ENCODE measurements at places on chromosomes 5 and 9. TPM values are rescaled to one million over a fixed set of nuclear protein-coding genes. Genes with fewer than 3 reads are reported as not detected.

Gene PRLR
- not detected for total RNA-seq

Gene DND1
- total RNA-seq: 2.1 TPM

Gene TAF11L9
- not detected for total RNA-seq

Gene KIF20A
- not detected for total RNA-seq

Gene RNF183
- not detected for total RNA-seq

Gene CDH9
- total RNA-seq: not detected

Gene FGF10
- not detected for total RNA-seq

GRCh38 chr9:134969156-134970045 is 51.7 kb upstream of the FCN1 start:
- H3K4me1 ChIP-seq: no peaks in the 10 kb centered on the region
- DNase-seq: no peak
- no peaks in the 10 kb centered on the region for H3K27me3 ChIP-seq

DNA sequence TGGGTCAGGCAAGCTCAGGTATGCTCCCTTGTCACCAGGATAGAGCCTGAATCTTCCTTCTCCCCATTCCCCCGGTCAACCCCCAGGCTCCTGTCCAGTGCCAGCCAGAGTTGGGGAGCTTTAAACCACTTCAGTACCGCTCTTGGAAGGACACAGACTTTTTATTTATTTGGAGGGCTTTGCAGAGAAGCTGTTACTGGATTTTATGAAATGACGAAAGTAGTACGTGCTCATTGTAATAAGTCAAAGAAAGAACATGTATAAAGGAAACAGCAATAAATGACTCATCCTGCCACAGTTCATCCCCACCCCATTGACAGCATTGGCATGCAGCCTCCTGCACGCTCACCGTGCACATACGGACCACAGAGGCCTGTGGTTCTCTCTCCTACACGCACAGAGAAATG is 230.3 kb downstream of the AUH start:
- H3K27me3 ChIP-seq: no peaks in the 10 kb centered on the region
- DNase-seq: no peak
- peaks cover 6% of the 10 kb centered on the region for H3K4me1 ChIP-seq
- H3K36me3 ChIP-seq: no peaks in the 10 kb centered on the region

- no peaks in the 10 kb centered on the region for H3K27me3 ChIP-seq
- no peaks in the 10 kb centered on the region for H3K36me3 ChIP-seq
- H3K4me1 ChIP-seq: no peaks in the 10 kb centered on the region
Observed at GRCh38 chr5:142683881-142684505, 1.9 kb downstream of the FGF1 start.

- H3K4me3 ChIP-seq: no peak overlapping the region
- H3K27ac ChIP-seq: no peak overlapping the region
- H3K36me3 ChIP-seq: no peaks in the 10 kb centered on the region
- no peak for DNase-seq
- peaks cover 4% of the 10 kb centered on the region for H3K27me3 ChIP-seq
- H3K4me1 ChIP-seq: no peaks in the 10 kb centered on the region
Observed at GRCh38 chr9:70079417-70080037, 35.9 kb downstream of the MAMDC2 start.

DNA sequence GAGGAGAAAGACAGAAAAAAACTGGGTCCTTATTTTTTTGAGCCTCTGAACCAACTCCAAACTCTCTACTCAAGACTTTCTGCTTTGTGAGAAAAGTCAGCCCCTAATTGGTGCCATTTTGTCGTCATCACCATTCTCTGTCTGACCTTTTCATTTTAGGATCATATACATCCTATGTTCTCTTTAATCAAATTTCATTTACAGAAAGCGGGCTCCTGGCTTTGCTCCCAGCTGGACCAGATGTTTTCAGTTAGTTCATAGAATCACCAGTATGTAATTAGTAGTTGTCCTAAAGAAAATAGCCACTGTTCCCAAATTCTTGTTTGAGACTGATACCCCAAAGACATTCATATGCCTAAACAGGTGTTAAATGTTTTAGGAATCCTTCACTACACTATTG is 28.6 kb upstream of the SLCO4C1 start:
- H3K4me3 ChIP-seq: no peak overlapping the region
- H3K27ac ChIP-seq: no peak overlapping the region
- no peak for DNase-seq
- H3K4me1 ChIP-seq: no peaks in the 10 kb centered on the region
- no peaks in the 10 kb centered on the region for H3K27me3 ChIP-seq
- no peaks in the 10 kb centered on the region for H3K36me3 ChIP-seq

GRCh38 chr5:51033215-51033614 is 350.0 kb upstream of the ISL1 start:
- DNase-seq: no peak
- H3K4me1 ChIP-seq: no peaks in the 10 kb centered on the region
- H3K4me3 ChIP-seq: no peak overlapping the region
- no peak overlapping the region for H3K27ac ChIP-seq
- no peaks in the 10 kb centered on the region for H3K36me3 ChIP-seq

GRCh38 chr9:134390537-134390936 is 64.3 kb downstream of the RXRA start:
- H3K27me3 ChIP-seq: no peaks in the 10 kb centered on the region
- H3K36me3 ChIP-seq: no peaks in the 10 kb centered on the region
- peak overlapping the region; percentile 40 for H3K4me3 ChIP-seq
- H3K4me1 ChIP-seq: peaks cover 41% of the 10 kb centered on the region
- DNase-seq: peak; percentile 76

GRCh38 chr5:1865486-1865885 is 17.2 kb downstream of the IRX4 start:
- H3K27me3 ChIP-seq: no peaks in the 10 kb centered on the region
- no peak overlapping the region for H3K4me3 ChIP-seq
- H3K4me1 ChIP-seq: no peaks in the 10 kb centered on the region
- H3K27ac ChIP-seq: no peak overlapping the region
- no peaks in the 10 kb centered on the region for H3K36me3 ChIP-seq
- DNase-seq: no peak

GRCh38 chr9:98192503-98193335 is at the start of gene CORO2A:
TSS of gene CORO2A (minus strand) at chr9:98192637. CDS start at chr9:98157660, 34,977 bp downstream.
- peak; percentile 44 for DNase-seq
- no peaks in the 10 kb centered on the region for H3K27me3 ChIP-seq
- H3K4me1 ChIP-seq: peaks cover 17% of the 10 kb centered on the region
- peak within 1 kb of the TSS; percentile 81 for H3K4me3 ChIP-seq
- peak within 1 kb of the TSS; percentile 53 for H3K27ac ChIP-seq
- peaks cover 4% of the 10 kb centered on the region for H3K36me3 ChIP-seq

Measured in naive thymus-derived CD4-positive, alpha-beta T cell (primary cell).